ENCODE measurements at places on chromosomes 1 and 21. TPM values are rescaled to one million over a fixed set of nuclear protein-coding genes. Genes with fewer than 3 reads are reported as not detected.

The NR1I3 gene
- not detected for total RNA-seq

- DNase-seq, result peak; percentile 76
Observed at GRCh38 chr1:65254320-65255034, 54.9 kb upstream of the DNAJC6 start.

DNA sequence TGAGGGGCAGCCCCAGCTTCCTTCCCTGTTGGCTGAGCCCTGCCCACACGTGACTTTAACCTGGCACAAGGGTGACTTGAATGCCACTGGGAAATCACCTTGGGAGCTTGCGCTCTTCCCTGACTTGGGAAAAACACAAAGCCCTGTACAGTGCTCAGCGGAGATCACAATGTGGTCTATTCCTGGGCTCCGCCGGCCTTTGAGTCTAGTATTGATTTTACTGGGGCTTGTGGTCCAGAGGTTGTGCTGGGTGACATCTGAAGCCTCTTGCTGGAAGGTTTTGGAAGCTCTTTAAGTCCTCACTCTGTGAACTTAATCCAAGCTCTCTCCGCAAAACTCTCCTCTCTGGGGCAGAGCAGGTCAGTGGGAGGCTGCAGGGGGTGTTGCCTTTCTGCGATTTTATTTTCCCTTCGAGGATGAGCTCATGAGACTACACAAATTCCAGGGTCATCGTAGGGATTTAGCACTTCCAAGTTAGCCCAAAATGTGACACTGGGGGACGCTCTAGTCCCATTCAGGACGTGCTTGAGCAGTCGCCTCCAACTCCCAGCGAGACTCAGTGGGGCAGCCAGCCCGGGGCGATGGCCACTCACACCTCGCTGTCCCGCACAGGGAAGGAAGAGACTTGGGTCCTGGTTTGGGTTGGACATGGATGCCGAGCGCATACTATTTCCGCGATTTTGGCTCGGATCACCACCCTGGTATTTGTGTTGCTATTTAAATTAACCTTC is 291.9 kb upstream of the AJAP1 start:
- DNase-seq, result no peak

The LEMD1 gene
- total RNA-seq, result not detected

- no peak for DNase-seq
Observed at GRCh38 chr1:116219651-116220434, 108.6 kb downstream of the MAB21L3 start.

The CAMK2N1 gene
- total RNA-seq, result 20.5 TPM

The SERINC2 gene
- 25.8 TPM for total RNA-seq

GRCh38 chr1:247338723-247339275 is 7.1 kb upstream of the ZNF496 start:
- DNase-seq, result no peak

The CHI3L1 gene
- 4.8 TPM for total RNA-seq

GRCh38 chr1:109927356-109927755 is 16.7 kb downstream of the CSF1 start:
- DNase-seq, result no peak

- no peak for DNase-seq
Observed at GRCh38 chr1:115284209-115284608, 53.8 kb downstream of the NGF start.

DNA sequence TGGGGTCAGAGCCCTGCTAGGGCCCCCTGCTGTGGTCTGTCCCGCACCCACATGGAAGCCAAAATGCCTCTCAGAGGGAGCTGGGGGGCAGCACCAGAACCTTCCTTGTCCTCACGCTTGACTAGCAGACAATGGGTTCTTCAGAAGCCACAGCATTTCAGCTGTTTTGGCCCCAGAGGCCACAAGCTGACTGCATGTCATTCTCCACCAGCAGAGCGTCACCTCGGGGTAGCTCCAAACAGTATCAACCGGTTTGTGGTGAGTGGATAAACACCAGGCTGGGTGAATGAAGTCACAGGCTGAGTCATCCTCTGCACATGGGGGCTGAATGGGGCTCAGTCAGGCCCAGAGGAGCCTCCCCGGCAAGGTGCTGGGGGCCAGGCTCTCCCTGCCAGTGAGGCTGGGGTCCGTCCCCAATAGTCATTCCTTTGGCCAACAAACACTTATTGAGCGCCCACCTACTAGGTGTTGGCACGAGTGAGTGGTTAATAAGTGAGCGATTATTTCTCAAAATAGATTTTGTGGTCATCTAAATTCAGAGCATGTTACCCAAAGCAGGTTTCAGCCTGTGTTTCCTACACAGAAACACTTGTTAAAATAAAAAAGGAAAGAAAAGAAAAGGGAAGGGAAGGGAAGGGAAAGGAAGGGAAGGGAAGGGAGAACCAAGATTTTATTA is 9.1 kb downstream of the OLIG1 start:
- DNase-seq, result peak; percentile 75

The TSPAN1 gene
- not detected for total RNA-seq

- DNase-seq, result no peak
Observed at GRCh38 chr1:57082711-57083439, 117.1 kb upstream of the C8B start.

All from MG63 (cell line).